Stimulated activated CD4-positive, alpha-beta T cell treated with anti-CD3 and anti-CD28 coated beads, Interleukin-1b, Interleukin-23, amount 100 ng/mL, for 1 hour (primary cell): ENCODE measurements at places on chromosomes 5 and 9.

GRCh38 chr5:96340357-96340756 lies 92.7 kb downstream of the PCSK1 start:
- no peak for DNase-seq

DNA sequence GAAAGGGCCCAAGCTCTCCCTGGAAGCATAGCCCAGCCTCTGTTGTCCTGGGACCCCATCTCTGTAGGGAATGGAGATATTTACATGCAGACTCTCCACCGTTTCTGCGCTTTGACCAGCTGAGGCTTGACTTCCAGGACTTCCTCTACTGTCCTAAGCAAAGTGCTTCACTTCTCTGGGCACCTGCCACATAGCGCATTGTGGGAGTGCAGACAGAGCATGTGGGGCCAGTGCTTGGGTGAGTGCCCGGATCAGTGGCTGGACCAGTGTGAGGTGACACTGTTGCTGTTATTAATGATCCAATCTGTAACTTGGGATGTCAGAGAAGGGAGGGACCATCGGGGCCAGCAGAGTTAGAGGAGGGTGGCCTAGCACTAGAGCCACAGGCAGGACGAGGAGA lies 10.5 kb downstream of the CXCL14 start:
- DNase-seq = no peak

GRCh38 chr9:94490465-94490864 lies 64.4 kb upstream of the PCAT7 start:
- no peak for DNase-seq

- DNase-seq = no peak
Measured at GRCh38 chr5:169131616-169132301, 169.2 kb downstream of the SLIT3 start.

GRCh38 chr9:135478829-135479468 lies 633 bp upstream of the PPP1R26 start:
- no peak for DNase-seq

DNA sequence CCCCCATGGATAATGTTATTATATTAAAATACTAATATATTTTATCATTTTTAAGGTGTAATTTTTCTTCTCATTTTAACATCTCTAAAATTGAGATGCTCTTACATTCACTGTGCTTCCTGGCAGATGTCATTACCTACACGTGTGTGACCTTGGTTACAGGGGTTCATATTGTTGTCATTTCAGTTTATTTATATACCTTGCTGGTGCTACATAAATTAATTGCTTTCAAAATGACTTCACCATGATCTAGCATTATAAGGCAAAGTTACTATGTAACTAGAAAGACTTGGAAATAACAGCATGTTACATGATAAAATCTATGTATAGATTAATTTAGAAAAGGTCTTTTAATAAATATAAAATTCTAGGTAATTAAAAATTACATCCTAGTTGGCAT lies 60.9 kb downstream of the ARHGEF28 start:
- no peak for DNase-seq

DNA sequence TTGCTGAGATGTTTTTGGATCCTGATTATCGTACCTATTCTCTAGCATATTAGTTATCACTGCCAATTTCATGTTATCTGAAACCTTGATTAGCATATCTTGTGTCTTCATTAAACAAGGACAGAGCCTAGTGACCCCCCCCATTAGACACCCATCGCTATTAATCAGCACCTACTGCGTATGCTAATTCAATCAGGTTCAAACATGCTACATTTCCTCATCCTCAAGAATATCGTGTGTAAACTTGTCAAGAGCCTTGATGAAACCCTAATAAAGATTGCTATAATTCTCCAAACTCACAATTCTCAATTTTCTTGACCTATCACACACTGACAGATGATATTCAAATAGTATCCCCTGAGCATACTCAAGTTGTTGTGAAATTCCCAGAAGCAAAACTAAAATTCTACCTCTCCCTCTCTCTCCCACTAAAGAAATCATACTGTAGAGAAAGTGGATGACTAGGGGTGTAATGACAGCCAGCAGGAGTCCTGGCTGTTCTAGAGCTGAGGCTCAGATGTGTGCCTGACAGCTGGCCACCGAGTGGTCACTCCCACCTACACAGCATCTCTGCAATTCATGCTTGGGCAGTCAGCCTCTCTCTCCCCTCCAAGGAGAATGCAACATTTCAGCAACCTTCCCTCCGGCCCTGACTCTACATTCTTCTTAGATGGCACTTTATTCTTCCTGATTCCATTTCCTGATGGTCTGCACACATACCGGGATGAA lies 9.2 kb upstream of the ZNF354A start:
- DNase-seq = no peak

DNA sequence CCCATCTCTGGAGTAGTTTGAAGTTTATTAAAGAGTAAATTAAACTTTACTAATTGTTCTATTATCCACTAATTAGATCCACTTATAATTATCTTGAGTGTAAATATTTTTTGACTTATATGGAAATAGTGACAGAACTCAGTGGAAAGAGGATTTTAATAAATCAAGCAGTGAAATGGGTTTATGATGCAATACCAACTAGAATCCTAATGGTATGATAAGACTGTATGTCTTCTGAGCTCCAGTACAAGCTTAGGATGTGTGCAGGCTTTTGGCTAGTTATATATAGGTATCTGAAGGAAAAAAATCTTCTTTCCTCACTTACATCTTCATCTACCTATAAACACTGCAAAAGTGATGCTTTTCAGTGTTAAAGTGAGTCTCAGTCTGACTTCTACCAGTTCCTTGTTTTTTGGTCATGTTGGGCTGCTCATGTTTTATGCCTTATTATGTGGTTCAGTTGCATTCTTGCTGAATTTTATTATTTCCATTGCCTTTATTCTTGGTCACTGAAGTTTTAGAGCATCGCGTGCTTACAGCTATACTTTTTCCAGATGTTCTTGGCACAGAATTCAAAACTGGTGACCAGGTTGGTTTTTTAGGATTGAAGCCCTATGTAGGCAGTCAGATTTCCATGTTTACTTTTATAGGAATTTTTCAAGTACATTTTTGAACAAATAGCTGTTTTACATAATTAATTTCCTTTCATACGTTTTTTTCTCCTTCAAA lies 30.5 kb downstream of the XRCC4 start:
- no peak for DNase-seq

- DNase-seq = no peak
Measured at GRCh38 chr5:171813813-171814490, 28.3 kb downstream of the SMIM23 start.

GRCh38 chr5:150640311-150641005 lies at the start of gene SYNPO:
SYNPO (plus strand) TSS chr5:150640660; CDS start chr5:150648276, 7,616 bp downstream.
- no peak for DNase-seq

DNA sequence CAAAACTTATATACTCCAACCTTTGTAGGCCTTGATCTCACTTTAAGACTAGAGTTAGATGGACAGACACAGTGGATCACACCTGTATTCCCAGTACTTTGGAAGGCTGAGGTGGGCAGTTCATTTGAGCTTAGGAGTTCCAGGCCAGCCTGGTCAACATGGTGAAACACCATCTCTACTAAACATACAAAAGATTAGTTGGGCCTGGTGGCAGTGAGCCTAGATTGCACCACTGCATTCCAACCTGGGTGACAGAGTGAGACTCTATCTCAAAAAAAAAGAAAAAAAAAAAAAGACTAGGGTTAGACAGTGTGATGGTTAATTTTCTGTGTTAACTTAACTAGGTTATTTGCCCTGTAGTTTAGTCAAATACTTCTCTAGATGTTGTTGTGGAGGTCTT lies 74.1 kb downstream of the CFAP95 start:
- no peak for DNase-seq

GRCh38 chr9:133439337-133439736 lies 17.2 kb downstream of the ADAMTS13 start:
- no peak for DNase-seq

DNA sequence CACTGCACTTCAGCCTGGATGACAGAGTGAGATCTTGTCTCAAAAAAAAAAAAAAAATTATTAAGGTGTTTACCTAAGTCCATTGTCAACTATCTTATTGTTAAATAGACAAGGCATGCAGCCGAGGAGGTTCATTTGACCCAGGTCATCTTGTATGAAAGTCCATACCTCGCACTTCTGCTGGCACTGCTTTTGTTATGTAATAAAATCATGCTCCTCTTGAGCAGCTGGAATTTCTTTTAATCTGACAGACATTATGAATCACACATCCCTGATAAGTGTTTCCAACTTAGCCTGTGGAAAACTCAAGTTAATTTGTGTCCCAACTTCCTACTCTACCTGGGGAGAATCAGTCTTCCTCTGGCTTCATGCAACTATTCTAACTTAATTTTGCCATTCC lies 315.6 kb upstream of the KLF4 start:
- no peak for DNase-seq

GRCh38 chr5:150623152-150623877 lies 17.1 kb upstream of the SYNPO start:
- no peak for DNase-seq

DNA sequence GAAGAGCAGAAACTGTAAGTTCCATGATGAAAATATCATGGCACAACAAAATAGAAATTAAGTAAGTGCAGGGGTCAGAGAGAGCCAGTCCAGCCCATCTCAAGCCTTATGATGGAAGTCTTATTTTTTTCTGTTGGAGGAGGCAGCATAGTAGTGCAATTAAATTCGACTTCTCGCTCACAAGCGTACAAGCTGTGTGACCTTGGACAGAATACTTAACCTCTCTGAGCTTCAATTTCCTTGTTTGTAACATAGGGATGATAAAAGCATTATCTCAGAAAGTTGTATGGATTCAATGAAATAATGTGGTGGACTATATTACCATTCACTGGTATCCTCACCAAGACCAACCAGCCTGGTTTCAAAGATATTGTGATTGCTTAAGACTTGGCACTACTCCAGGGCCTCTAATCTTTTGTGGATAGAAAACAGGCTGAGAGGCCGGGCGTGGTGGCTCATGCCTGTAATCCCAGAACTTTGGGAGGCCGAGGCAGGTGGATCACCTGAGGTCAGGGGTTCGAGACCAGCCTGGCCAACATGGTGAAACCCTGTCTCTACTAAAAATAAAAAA lies 26.8 kb upstream of the MVB12B start:
- DNase-seq = no peak

DNA sequence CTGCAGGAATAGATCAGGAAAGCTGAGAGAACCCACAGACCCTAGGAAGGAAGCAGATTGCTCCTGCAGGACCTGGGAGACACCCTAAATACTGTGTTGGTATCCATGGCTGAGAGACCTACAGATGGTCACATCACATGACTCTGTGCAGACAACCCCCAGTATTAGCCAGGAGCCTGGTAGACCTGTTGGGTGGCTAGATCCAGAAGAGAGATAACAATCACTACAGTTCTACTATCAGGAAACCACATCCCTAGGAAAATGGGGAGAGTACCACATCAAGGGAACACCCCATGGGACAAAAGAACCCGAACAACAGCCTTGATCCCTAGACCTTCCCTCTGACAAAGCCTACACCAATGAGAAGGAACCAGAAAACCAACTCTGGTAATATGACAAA lies 24.2 kb upstream of the MELK start:
- no peak for DNase-seq

DNA sequence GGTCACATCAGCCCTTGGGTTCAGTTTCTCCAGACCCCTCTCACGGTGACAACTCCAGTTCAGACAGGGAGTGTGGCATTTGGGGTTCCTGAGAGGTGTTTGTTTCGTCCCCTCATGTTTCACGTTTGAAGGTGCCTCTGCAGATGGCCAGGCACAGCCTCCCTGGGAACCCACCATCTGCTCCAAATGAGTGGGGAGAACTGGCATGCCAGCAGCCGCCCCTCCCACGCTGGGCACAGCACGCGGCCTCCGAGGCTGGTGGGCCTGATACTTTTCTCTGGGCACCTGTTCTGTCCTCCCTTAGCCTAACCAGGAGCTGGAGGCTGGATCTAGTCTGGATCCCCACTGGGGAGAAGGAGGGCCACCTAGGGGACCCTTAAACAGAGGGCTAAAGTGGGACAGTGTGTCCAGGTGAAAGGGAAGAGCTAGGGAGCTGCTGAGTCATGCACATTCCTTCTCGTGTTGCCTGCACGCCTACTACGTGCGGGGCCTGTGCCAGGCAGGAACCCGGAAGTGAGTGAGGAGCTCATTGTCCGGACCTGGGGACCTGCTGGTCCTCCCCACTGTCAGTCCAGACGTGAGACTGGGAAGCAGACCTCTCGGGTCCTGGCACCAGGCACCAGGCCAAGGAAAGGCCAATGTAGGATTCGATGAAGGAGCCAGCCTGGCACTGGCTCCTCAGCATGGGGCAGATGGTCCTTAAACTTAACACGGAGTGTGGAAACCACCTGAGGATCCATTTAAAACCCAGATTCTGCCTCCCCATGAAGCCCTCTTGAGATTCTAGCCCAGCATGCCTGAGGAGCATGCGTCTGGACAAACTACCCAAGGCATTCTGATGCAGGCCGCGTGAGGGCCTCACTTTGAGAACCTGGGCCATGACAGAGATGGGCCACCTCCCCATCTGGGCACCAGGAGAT lies 11.7 kb downstream of the DNM1 start:
- DNase-seq = no peak

- no peak for DNase-seq
Measured at GRCh38 chr5:157180374-157181264, at the start of gene ITK. ITK (plus strand) TSS chr5:157180840; CDS start chr5:157180978, 138 bp downstream.

DNA sequence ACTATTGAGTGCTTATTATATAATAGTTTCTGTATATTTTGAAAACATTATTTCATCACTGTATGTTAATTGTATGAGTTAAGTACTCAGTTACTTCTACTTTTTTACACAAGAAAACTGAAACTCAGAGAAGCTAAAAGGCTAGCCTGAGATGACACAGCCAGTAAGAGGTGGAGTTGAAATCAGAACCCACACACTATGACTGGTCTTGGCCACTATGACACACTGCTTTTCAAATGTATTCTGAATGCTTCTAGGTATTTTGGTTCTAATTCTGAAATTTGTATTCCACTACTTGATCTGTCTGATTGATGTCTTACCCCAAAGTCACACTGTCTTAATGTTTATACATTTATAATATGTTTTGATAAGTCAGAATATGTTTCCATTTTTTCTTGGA lies 181.8 kb downstream of the ZDHHC21 start:
- no peak for DNase-seq

- no peak for DNase-seq
Measured at GRCh38 chr5:137714494-137714893, 21.4 kb downstream of the KLHL3 start.

- DNase-seq = no peak
Measured at GRCh38 chr9:7622481-7622880, 177.1 kb downstream of the DMAC1 start.

GRCh38 chr5:138543730-138544104 lies 681 bp upstream of the ETF1 start:
- no peak for DNase-seq

- DNase-seq = no peak
Measured at GRCh38 chr5:11609570-11610303, 294.5 kb downstream of the CTNND2 start.

DNA sequence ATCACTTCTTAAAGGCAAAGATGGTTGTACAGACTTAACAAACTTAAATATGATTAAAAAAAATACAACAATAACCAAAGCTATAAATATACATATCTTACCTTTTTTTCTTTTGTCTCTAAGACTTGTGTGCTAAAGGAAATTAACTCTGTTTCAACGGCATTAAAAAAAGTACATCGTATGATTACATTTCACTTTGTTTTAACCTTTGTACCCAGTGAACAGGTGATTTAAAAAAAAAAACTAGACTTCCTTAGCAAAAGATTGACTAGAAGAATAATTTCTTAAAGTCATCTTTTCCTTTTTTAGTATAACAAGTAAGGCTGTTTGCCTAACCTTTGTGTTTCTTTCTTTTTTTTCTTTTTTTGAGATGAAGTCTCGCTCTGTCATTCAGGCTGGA lies at the start of gene LRRC19:
Gene LRRC19 (minus strand): TSS at position 182 of the 400 bp plus-strand sequence. CDS start 5,978 bp downstream, outside the sequence.
- DNase-seq = no peak

GRCh38 chr9:136728548-136729123 lies 14.1 kb downstream of the LCN10 start:
- DNase-seq = no peak
